Left cardiac atrium (tissue), 4 donors: ENCODE measurements at places on chromosomes 2 and 18. TPM values are rescaled to one million over a fixed set of nuclear protein-coding genes. Genes with fewer than 3 reads are reported as not detected.

Gene CDCA7
- 0.29 TPM for total RNA-seq

DNA sequence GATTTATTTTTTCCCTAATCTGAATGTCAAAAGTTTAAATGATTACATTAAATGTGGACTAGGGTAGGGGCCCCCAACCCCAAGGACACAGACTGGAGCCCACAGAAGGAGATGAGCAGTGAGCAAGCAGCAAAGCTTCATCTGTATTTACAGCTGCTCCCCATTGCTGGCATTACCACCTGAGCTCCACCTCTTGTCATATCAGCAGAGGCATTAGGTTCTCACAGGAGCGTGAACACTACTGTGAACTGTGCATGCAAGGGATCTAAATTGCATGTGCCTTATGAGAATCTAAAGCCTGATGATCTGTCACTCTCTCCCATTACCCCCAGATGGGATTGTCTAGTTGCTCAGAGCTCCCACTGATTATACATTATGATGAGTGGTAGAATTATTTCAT lies 3.8 kb downstream of the MOB1A start:
- no peak for DNase-seq

Gene DTNA
- 128 TPM for total RNA-seq

DNA sequence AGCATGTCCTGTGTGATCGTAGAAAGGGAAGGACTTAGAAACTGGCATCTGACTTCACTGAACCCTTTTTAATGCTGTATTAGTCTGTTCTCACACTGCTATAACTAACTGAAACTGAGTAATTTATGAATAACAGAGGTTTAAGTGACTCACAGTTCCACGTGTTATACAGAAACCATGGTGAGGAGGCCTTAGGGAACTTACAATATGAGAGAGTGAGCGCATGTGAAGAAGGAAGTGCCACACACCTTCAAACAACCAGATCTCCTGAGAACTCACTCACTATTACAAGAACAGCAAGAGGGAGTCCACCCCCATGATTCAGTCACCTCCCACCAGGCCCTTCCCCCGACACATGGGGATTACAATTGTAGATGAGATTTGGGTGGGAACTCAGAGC lies 811.3 kb downstream of the CPS1 start:
- DNase-seq = no peak

DNA sequence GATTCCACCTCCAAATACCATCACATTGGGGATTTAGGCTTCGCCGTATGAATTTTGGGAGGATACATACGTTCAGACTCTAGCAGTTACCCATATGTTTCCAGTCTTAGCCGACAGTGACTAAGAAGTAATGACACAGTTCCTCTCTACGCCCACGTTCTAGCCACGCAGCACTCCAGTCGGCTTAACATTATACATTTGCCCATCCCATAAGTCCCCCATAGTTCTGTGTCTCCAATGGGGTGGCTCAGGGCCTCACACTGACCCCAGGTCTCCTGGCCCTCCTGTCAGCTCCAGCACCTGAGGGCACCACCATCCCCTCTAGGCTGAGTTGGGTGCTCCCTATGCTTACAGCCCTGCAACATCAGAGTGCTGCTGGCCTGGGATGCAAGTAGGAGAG lies 18.4 kb upstream of the CNDP2 start:
- DNase-seq = no peak

DNA sequence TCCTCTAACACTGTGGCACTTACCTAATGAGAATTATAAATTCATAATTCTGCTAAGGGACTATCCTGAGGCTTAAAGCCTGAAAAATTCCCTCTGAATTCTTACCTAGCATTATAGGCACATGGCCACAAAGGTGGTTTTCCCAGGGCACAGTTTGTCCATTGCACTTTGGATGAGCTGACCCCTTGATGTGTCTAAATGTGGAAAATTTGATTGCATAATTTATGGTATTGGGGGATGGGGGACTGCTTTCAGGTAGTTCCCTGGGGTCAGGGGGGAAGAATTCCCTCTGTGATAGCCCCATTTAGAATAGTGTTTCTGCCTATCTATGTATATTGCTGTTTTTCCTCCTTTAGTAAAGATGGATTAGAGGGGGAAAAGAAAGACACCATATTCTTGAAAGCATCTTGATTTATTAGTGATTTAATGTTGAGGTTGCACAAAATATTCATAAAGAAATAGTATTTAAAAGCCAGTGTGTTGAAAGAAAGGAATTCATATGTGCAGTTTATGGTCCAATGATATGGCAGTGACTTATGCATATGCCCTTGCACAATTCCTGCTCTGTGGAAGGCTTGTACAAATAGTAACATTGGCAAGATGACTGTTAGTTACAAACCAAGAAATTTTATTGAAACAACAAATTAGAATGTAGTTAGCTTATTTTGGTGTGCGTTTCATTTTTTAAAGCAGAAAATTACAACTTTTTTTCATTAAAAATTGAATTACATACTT lies 8.7 kb upstream of the HTR2B start:
- no peak for DNase-seq

DNA sequence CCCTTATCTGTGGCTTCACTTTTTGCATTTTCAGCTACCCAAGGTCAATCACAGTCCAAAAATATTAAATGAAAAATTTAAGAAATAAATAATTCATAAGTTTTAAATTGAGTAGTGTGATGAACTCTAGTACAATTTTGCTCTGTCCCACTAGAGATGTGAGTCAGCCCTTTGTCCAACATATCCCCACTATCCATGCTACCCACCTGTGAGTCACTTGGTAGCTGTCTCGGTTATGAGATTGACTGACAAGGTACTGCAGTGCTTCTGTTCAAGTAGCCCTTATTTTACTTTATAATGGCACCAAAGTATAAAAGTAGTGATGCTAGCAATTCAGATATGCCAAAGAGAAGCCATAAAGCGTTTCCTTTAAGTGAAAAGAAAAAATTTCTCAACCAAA lies 28.8 kb downstream of the ADCY3 start:
- DNase-seq = no peak

Gene ABCG5
- total RNA-seq = not detected

GRCh38 chr2:46451131-46451711 lies 28.1 kb upstream of the TMEM247 start:
- no peak for DNase-seq

Gene WDR43
- total RNA-seq = 43.4 TPM
